ENCODE measurements at places on chromosomes 7 and 10.

DNA sequence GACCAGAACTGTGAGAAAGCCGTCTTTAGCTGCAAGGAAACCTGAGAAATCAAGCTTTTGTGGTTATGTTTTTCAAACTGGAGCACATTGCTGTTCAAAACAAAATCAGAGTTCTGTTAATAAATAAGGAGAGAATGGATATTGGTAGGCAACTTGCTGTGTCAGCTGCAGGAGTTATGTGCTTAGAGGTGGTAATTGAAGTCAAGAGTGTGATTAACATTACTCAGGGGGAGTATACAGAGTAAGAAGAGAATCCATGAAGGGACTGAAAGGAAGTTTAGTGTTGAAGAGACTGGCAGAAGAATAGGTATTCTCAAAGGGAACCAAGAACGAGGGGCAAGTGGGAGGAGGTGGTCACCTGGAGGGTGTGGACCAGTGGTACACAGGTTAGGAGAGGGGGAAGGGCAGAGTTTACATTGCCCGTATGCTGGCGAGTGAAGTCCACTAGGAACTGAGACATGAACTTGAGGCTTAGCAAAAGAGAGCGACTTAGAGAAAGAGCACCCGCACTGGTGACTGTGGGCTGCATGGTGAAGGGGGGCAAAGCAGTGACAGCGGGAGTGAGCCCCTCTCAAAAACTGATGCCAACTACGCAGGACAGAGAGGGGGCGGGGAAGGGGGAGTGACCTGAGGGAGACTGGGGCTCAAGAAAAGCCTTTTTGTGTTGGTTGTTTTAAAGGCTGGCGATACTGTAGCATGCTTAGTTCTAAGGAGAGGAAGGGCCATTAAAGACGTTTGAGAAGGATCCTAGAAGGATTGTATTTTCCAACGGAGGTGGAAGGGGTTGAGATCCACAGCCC, 80.0 kb downstream of the SDK1 start:
- no peak for DNase-seq

DNA sequence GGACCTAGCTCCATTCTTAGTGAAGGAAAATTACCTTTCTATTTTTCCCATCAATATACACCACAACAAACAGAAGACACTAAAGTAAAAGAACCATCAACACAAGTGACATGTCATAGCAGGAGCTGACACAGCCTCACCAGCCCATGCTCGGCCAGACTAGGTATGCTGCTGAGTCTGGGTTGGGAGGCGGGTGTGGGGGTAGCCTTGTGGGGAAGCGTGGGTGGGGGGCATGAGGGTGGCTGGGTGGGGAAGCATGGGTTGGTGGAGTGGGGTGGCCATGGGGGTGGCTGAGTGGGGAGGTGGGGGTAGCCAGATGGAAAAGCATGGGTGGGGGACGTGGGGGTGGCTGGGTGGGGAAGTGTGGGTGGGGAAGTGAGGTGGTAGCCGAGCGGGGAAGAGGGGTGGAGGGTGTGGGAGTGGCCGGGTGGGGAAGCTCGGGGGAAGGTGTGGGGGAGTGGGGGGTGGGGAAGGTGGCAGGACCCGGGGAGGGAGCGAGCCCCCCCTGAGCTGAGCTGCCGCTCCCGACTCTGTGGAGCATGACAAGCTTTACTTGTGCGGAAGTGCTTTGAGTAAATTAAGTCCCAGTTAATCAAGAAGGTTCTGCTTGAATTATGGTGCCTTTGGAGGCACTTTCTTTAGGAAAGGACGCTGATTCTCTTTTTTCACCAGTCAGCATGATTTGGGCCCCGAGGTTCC, 294.6 kb upstream of the ZNF32 start:
- no peak for DNase-seq

DNA sequence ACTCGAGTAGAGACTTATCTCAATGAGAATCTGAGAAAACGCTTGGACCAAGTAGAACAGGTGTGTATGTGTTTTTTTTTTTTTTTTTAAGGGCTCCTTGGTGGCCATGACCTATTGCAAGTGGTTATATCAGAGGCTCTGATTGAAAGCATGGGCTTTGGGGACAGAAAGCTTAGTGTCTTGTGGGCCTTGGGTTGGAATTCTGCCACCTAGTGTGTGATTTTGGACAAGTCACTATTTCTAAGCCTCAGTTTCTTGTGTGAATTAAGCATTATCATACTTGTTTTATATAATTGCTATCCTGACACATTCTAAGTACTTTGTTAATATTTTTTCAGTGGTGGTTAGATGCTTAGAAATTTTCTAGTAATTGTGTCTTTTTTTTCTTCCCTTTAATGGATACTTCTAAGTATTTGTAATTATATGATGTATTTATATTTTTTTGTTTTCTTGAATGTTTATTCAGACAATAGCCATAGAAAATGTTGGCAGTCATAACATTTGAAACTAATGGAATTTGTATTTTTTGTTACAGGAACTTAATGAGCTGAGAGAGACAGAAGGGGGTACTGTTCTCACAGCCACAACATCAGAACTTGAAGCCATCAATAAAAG, 33.1 kb downstream of the SMC3 start:
- DNase-seq, result no peak

DNA sequence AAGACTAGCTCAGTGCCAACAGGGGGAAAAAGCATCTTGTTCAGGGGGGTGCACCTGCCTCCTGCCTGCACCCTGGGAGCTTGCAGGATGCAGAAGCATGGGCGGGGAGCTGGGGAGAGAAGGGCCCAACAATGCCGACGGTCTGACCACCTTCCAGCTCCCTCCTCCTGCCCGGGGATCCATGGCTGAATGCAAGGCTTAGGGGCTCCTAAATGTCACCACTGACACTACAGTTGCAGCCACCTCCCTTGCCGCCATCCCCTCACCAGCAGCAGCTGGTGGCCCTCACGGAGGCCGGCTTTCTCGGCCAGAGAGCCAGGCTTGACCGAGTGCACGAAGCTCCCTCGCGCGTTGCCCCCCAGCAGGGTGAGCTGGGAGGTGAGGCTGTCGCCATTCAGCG, 78.8 kb upstream of the GNA12 start:
- no peak for DNase-seq

GRCh38 chr10:11017000-11017569, 587 bp upstream of the CELF2 start:
- DNase-seq, result no peak

DNA sequence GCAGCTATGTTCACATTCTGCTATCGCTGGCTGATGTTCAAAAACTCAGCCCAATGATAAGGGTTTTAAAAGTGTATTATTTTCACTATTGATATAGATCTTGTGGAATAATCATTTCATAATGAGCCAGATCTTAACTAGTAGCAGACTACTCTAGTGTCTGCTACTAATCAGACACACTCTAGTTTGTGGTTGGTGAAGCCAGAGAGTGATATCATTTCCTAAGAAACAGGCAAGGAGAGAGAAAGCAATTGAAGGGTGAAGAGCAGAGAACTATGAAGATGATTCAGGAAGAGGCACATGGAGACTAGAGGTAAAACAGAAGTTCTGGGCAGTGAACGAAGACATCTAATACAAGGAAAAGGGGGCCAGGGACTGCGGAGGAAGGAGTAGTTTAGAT, 58.2 kb upstream of the BET1 start:
- no peak for DNase-seq

DNA sequence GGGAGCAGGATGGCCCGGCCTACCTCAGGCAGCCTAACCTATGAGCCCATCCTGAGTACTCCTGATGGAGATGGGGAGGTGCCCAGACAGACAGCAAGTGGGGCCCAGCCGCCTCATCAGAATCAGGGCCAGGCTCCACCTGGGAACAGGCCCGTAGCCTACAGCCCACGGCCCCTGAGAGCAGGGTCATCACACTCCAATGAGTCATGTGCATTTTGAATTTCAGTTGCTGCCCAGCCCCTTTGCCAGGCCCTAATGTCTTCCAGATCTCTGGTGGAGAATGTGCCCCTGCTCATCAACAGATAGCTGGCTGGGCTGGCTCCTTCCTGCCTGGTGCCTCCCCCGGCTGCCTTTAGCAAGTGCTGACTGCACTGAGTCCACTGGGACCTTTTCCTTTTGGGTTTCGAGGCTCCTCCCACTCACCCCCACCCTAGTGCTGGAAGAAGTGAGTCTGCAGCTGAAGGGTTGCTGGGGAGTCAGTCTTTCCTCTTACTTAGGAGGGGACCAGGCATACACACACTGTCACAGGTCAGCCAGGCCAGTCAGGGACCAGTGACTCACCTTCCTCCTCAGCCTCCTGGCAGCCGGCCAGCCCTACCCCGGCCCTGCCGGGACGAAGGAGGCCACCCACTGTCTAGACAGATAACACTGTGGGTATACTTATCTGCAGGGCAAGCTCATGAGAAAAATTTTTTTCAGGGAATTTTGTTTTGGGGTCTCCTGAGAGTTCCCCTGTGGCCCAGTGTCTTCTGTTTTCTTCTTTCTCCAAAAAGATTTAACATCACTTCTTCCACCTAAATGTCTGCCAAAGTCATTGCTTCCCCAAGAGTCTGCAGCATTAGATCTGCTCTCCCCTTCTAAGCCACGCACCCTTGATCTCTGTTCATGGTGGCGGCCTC, 9.1 kb upstream of the ASIC3 start:
- DNase-seq, result no peak

DNA sequence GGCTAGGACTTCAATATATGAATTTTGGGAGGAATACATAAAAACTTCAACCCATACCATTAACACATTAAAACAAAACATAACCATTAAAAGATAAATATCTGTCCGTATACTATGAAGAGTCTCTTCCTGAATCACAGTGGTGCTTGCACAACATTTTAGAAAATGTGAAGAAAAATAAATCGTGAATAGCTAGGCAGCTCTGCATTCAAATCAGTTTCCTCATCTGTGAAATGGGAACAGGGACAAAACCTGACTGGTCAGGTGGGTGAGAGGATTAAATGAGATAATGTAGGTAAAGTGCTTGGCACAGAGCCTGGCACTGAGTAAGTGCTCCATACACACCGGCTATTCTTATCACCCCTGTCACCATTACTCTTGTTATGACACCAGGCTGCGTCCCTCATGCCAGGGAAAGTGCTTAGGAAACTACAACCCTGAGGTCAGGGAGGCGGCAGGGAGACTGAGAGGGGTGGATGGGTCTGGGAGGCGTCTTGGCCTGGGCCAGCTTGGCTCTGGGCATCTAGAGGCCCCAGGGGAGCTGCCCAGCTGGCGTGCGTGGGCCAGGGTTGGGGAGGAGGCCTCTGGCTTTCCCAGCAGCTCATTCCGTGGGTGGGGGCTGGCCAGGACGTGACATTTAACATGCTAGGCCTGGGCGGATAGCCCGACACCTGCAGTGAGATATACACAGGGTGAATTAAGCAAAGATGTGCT, 78.3 kb downstream of the SH3PXD2A start:
- DNase-seq, result no peak

GRCh38 chr10:123795196-123795780, 96.3 kb downstream of the CPXM2 start:
- no peak for DNase-seq

- no peak for DNase-seq
Observed at GRCh38 chr10:32054094-32054493, 2.1 kb downstream of the KIF5B start.

- DNase-seq, result no peak
Observed at GRCh38 chr10:122516734-122517133, 43.8 kb upstream of the DMBT1 start.

- DNase-seq, result no peak
Observed at GRCh38 chr10:93154531-93154930, 80.8 kb downstream of the CYP26A1 start.

GRCh38 chr10:24371396-24371795, 162.5 kb downstream of the KIAA1217 start:
- no peak for DNase-seq

DNA sequence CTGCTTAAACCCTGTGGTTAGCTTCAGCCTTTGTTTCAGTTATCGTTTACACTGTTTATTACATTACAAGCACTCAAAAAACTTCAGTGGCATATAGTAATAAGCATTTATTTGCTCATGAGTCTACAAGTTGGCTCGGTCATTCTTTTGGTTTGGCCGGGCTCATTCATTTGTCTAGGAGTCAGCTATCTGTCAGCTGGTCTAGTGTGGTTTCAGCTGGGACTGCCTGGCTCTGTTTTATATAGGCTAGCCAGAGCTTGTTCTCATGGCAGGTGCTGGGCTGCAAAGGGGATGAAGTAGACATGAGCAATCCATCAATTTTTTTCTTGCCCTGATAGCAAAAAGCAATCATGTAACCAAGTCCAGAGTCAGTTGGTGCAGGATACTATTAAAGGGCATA, 103.6 kb downstream of the MKLN1 start:
- DNase-seq, result no peak

- DNase-seq, result no peak
Observed at GRCh38 chr10:19245889-19246752, 197.5 kb downstream of the MALRD1 start.

DNA sequence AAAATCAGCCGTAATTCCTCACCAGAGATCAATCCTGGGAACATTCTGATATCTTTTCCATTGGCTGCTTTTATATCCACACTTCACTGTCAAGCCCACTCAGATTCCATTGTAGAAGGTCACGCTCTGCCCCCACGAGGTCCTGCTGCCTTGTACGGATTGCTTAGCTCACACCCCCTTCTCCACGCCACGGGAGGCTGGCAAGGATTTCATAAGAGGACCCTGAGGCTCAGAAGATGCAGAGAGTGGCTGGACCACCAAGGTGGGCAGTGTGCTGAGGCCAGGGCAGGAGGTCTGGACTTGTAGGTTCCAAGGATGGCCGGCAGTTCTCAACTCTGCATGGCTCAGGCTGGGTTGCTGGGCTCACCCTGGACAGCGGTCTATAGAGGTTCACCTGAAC, 149.7 kb downstream of the RNF216 start:
- no peak for DNase-seq

DNA sequence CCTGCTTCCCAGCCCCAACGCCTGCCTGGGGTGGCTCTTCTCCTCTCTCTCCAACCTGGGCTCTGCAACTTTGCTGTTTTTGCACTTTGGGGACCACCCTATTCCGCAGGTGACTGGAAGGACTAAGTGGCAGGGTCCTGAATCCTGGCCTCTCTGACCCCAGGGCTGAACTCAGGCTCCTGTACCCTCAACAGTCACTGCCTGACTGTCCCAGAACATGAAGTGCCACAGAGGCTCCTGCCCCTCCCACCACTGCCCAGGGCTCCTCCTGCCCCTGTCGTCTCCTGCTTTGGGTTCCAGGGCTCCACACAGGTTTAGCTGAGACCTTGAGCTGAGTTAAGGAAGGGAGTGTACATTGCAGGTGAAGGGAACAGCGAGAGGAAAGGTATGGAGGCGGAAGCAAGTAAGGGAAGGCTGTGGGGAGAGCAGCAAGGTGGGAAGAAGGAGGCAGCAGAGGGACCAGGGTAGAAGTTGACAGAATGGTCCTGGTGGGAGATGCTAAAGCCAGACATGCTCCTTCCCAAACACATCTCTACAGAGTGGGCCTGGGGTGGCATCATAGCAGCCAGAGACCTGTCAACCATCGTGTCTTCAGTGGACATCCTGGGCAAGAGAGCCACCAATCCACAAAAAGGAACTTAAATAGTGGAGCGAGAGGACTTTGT, 5.7 kb upstream of the GRID1 start:
- DNase-seq, result no peak

All from stimulated activated CD4-positive, alpha-beta T cell treated with anti-CD3 and anti-CD28 coated beads, Interleukin-1b, Interleukin-23, amount 100 ng/mL, for 1 hour (primary cell).